ENCODE measurements at places on chromosomes 6 and 20. TPM values are rescaled to one million over a fixed set of nuclear protein-coding genes. Genes with fewer than 3 reads are reported as not detected.

TREML2 gene
- 0.35 TPM for total RNA-seq

FAXC gene
- not detected for total RNA-seq

TNFRSF21 gene
- total RNA-seq, result 0.23 TPM

DEFB119 gene
- total RNA-seq, result not detected

PRL gene
- not detected for total RNA-seq

CTCFL gene
- total RNA-seq, result not detected

COL12A1 gene
- total RNA-seq, result not detected

TPD52L1 gene
- total RNA-seq, result 0.33 TPM

SOBP gene
- total RNA-seq, result not detected

MOXD1 gene
- total RNA-seq, result not detected

MEI4 gene
- total RNA-seq, result not detected

Data from CD4-positive, alpha-beta memory T cell (primary cell).